ENCODE measurements at places on chromosomes 16 and 17.

- DNase-seq, result no peak
These were observed 6.2 kb downstream of the RARA start for GRCh38 chr17:40315206-40315605.

- no peak for DNase-seq
These were observed 12.5 kb downstream of the KCNJ2 start for GRCh38 chr17:70181866-70182265.

GRCh38 chr16:85081038-85081437, 31.2 kb downstream of the CIBAR2 start:
- DNase-seq, result no peak

- no peak for DNase-seq
These were observed 33.6 kb upstream of the XYLT2 start for GRCh38 chr17:50312308-50312707.

DNA sequence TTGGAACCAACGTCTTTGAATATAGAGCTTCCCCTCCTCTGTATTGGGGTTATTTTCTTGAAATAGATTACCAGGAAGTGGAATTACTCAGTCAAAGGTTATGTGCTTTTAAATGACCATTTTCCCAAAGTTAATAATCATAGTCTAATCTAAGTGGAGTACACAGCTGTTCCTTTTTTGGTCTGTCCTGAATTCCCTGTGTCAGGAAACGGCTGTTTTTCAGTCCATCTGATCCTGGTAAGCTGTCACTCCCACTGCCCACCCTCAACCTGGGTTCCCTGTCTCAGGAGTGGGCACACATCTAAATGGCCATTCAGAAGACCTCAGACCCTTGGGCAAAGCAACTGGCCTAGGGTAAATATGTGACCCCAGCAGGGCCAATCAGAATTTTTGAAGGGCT, 57.6 kb upstream of the KSR1 start:
- no peak for DNase-seq

DNA sequence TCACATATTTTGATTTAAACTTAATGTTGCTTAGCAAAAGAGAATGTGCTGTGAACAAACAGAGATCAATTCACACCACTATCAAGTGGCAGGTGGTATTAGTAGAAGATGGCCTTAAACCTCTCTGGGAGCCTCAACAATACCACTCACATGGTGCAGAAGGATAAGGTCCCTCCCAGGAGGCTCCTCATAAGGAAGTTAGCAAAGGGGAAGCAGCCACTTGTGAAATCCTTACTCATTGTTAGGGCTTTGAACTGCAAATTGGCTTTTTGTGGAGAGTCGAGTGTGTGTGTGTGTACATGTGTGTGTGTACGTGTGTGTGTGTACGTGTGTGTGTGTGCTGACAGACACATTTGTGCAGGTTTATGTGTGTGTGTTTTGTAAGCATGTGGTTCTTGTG, 48.9 kb upstream of the ASIC2 start:
- DNase-seq, result no peak

DNA sequence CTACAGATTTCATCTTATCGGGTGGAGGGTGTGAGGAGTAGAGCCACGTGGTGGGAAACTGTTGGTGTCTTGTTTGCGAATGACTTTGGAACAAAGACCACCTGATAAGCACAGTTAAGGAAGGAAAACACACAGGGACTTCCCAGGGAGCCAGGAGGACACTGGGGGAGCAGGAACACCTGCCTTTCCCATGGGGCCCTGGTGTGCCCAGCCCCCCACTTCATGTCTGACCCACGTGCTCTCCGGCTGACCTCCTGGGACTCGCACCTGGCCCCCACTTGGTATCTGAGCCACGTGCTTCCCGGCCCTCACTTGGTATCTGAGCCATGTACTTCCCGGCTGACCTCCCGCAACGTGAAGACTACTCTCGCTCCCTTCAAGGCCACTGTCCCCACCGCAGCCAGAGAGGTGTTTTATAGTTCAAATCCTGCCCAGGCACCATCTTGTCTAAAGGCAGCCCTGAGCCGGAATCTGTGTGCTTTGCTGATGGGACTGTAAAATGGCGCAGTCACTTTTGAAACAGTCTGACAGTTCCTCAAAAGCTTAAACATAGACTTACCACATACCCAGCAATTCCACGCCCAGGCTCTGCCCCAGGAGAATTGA, 5.4 kb upstream of the CSNK1D start:
- no peak for DNase-seq

- DNase-seq, result no peak
These were observed 3.5 kb downstream of the FOXJ1 start for GRCh38 chr17:76137351-76138233.

GRCh38 chr17:51850201-51850600, 308.3 kb downstream of the CA10 start:
- DNase-seq, result no peak

All from activated CD4-positive, alpha-beta T cell treated with anti-CD3 and anti-CD28 coated beads for 48 hours (primary cell).